Activated gamma-delta T cell treated with Interleukin-2 at 50 U/mL for 16 hours (primary cell): ENCODE measurements at places on chromosomes 7 and 10.

- no peak for DNase-seq
Observed at GRCh38 chr10:21751341-21752310, 217.6 kb downstream of the MLLT10 start.

DNA sequence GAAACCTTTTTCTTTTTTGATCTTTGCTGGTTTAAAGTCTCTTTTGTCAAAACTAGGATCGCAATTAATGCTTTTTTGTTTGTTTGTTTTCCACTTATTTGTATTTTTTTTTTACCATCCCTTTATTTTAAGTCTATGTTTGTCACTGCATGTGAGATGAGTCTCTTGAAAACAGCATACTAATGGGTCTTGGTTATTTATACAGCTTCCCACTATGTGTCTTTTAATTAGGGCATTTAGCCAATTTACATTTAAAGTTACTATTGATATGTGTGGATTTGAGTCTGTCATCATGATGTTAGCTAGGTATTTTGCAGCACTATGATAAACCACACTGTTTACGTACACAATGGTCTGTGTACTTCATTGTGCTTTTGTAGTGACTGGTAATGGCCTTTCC is 34.7 kb upstream of the PPP1R3A start:
- no peak for DNase-seq

DNA sequence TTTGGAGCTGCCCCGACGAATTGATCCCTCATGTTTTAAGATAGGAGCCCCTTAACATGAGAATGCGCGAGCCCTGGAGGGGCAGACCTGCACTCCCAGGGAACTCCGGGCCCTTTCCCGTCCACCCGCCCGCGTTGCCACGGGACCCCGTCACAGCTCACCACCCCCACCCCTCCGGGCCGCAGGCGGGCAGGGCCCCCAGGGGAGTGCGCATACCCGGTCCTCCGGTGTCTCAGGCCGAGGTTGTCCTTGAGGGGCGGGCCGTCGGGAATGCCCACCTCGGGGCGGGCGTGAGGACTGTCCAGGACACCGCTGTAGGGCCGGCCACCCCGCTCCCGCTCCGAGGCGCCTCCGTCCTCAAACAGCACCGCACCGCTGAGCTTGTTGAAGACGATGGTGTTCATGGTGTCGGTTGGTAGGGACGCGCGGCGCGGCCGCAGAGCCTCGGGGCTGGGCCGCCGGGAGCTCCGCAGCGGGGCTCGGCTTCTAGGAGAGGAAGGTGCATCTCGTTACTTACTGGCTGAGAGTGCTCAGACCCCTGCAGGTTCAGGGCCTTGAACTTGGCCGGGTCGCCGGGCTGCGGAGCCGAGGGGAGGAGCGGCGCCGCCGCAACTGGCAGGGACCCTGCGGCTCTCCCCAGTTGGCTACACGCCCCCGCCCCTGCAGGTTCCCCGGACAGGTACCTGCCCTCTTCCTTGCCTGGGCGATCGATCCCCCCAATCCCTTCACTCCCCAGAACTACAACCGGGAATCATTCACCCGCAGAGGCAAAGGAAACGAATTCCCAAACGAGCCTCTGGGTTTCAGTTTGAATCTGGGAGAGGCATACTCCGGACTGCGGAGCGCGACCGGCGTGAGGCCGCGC is 2.4 kb downstream of the MKX start:
- peak; percentile 22 for DNase-seq

DNA sequence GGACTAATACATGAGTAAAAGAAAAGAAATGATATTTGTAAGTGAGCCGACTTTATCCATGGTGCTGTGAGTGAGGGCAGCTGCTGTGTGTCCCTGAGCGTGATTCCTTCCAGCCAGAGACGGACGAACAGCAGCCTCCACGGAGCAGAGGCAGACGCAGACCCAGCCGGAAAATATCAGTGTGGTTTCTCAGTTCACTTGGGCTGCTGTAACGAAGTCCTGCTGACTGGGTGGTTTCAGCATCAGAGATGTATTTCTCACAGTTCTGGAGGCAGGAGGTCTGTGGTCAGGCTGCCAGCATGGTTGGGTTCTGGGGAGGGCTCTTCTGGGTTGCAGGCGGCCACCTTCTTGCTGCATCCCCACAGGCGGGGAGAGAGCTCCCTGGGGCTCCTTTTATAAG is 375.6 kb downstream of the GLRX3 start:
- DNase-seq, result no peak

DNA sequence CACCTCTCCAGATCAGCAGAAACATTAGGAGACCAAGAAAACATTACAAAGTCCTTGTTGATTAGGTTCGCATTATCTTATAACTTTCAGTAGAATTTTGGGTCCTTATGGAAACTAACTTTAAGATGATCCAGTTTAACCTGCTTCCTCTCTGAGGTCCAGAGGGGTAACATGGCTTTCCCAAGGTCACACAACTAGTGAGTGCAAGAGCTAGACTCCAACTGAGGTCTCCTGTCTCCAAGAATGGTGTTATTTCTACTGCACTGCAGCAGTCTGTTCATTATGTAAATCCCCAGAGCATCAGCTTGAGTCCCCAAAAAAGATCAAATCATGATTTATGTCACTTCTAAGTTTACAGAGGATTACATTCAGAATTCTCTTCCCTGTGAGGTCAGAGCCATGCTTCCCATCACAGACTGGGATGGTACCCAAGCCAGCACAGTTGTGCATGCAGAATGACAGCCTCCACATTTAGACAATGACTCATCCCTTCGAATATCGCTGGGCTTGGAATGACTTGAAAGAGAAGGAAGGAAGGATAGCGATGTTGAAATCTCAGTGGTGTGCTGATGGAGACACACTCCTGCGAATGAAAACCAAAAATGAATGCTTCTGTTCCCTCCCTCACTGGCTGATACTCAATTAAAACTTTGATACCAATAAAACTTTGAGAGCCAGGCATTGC is 163.1 kb upstream of the PLXNA4 start:
- DNase-seq, result no peak

DNA sequence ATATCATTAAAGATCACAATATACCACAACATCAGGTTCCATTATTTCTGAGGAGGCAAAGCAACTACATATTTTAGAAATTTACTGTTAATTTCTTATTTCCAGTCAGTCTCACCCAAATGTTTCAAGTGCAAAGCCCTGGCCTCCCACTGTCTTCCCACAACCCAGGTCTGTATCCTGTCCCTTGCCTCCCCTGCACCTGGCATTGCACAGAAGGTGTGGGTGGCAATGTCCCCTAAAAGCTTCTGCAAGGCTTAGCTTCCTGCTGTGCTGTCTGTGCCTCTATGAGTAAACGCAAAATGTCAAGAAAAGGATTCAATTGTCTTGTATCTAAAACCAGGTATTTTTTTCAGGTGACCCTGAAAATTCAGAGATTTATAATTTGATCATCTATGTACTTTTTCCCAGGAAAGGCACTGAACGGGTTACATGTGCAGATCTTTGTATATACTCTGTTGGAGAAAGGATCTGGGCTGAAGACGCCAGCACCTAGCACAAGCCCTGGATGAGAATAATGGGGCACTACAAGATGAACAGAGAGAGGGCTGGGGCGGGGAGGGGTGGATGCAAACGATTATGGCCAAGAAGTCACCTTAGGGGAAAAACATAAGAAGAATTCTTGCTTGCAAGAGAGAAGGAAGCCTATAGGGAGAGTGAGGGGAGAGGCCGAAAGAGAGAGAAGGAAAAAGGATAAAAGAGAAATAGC is 3.1 kb upstream of the ANTXRL start:
- no peak for DNase-seq

DNA sequence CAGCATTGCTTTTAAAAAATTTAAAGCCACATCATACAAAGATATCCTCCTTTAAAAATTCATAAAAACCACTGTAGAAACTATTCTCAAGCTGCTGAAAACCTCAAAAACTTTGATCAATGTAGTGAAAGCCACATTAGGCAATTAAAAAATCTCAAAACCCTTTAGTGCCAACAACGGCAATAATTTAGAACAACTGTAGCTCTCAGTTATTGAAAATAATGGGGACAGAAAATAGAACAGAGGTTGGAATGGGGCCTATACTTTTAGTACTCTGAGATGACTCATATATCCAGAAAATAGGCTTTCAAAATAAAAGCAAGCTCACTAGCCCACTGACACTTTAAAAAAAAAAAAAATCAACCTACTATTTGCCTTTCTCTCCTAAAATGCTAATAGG is 87.5 kb downstream of the GSAP start:
- DNase-seq, result no peak

DNA sequence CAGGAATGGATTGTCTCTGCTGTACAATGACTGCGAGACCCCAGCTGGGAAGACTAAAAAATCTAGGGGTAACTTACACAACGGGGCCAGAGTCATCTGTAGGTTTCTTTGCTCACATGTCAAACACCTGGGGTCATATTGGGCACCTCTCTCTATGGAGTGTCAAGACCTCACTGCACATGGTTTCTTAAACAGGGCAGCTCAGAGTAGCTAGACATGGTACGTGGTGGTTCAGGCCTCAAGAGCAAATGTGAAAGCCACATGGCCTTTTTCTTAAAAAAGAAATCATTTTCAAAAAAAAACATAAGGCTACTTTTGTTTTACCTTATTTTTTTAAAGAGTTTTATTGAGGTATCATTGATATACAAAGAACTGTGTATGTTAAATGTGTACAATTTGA is 162.2 kb upstream of the ITGB1 start:
- no peak for DNase-seq

- no peak for DNase-seq
Observed at GRCh38 chr10:76255241-76255640, 823.8 kb downstream of the LRMDA start.

DNA sequence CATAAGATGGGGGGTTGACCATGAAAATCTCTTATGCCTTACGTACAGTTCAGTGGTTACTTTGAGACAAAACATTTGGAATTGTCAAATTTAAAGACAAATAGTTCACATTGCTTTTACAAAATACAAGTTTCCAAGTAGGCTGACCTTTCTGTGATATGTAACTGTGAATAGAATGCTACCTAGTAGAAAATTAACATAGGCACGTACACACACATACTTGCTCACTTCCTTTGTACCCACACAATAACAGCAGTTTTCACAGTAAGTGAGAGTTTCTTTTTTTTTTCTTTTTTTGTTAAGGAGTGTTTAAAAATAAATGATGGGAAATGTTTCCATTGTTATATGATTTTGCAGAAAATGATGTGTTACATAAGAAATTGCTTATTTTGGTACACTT is 53.3 kb upstream of the SP8 start:
- no peak for DNase-seq

GRCh38 chr10:98627711-98628110 is 181.0 kb upstream of the HPS1 start:
- DNase-seq, result no peak

- no peak for DNase-seq
Observed at GRCh38 chr10:43083764-43084163, 6.9 kb downstream of the RET start.

- DNase-seq, result no peak
Observed at GRCh38 chr10:110574420-110574819, 6.9 kb downstream of the SMC3 start.

- DNase-seq, result no peak
Observed at GRCh38 chr7:1691096-1691495, 21.0 kb downstream of the ELFN1 start.

DNA sequence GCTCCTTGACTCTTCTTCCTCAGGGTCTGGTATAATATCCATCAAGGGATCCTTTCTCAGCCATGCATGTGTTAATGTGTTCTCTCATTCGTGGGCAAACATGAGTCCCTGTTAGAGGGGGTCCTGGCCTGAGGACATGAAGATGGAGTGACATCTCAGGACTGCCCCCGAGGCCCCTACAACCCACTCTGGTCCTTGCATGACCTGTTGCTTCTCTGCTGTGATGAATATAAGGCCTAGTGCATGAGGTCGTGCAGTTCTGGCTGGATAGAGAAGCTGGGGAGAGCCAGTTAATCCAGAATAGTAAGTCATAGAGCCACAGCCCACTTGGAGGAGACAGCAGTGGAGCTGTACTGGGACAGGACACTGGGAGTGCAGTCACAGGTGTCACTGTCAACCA is 4.6 kb upstream of the VWC2 start:
- no peak for DNase-seq

DNA sequence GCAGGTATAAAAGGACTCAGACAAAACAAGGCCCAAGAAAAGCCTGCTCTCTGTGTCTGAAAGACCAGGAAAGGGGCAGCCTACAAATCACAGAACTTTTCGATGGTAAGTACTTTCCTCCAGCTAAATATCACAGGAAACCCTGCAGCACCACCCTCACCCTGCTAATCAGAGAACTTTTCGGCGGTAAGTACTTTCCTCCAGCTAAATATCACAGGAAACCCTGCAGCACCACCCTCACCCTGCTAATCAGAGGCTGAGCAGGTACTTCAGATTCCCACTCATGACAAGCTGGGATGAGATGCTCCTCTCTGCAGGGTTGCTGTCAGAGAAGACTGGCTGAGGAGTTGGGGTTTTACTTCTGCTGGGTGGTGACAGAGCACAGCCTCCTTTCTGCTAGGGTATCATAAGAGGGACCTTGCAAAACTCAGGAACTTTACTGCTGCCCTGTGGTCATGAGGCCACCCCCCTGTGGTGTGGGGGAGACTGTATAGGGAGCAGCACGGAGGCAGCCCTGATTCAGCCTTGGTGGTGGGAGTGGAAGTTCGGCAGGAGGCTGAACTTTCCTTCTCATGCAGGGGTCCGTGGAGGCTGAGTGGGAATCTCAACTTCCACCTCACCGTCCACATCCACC is 7.2 kb downstream of the WDR37 start:
- peak; percentile 42 for DNase-seq

DNA sequence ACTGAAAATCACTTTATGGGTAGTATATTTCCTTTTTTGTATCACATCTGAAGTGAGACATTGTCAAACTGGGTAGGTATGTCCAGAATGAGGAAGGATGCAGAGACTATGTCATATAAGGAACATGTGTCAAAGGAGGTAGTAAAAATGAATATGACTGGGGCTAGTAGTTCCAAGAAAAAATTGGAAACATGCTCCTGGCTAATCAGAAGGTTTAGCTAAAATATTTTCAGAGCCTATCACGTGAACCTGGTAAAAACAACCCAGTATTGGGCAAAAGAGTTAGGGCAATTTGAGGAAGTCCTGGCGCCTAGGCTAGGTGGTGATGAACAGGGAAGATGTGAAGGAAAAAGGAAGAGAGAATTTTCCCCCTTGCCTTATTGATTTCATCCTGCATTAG is 26.4 kb downstream of the ENTPD1 start:
- DNase-seq, result no peak

GRCh38 chr10:32436215-32436614 is 9.7 kb upstream of the CCDC7 start:
- DNase-seq, result no peak

- no peak for DNase-seq
Observed at GRCh38 chr7:79060498-79060897, 393.0 kb downstream of the MAGI2 start.

- no peak for DNase-seq
Observed at GRCh38 chr10:61215246-61215645, 237.9 kb downstream of the TMEM26 start.

DNA sequence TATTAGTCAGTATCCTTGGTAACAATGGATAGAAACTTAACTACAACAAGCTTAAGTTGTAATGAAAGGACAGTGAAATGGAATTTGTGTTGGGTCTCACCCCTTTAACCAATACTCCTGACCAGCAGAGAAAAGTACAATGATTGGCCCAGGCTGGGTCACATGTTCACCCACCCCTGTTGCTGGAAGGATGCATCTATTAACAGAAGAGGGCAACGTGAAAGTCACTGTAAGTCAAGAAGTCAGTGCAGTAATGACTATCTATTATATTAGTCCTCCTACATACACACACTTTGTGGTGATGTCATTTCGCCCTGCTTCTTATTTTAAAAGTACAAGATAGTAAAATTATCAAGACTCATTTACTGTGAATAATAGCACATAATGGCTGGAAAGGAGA is 16.2 kb downstream of the PNLIPRP2 start:
- no peak for DNase-seq
